Activated naive CD4-positive, alpha-beta T cell treated with anti-CD3 and anti-CD28 coated beads for 36 hours (primary cell): ENCODE measurements at places on chromosomes 12 and 14.
A peak's percentile ranks its signal among the peaks of the same experiment; 100 is the strongest.

GRCh38 chr14:92538412-92538985 is 24.9 kb downstream of the RIN3 start:
- DNase-seq, result no peak

GRCh38 chr14:24279301-24280186 is 8.1 kb upstream of the RABGGTA start:
- DNase-seq, result peak; percentile 90

GRCh38 chr14:90795744-90796143 is 20.5 kb downstream of the TTC7B start:
- DNase-seq, result no peak

DNA sequence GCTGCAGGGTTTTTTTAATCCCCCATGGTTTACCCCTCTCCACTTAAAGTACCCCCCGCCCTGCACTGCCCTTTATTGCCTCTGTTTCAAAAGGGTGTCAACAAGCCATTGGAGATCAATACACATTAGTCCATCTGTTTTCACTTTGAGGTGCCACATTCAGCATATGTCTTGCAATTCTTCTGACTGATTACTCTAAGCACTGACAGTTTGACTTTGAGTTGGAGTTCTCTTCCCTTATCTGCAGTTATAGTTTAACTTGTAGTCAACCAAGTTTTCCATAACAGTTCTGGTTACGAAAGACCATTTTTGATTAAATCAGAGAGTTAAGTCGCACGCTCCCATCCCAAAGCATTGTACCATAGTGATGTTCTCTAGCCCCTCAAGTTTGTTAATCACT is 260.8 kb upstream of the TBX3 start:
- DNase-seq, result no peak

GRCh38 chr12:14962797-14963196 is 1.4 kb upstream of the ARHGDIB start:
- DNase-seq, result no peak

- no peak for DNase-seq
These were observed 138.1 kb upstream of the C14orf180 start for GRCh38 chr14:104441275-104442106.

GRCh38 chr12:6532927-6533652 is 1.2 kb upstream of the GAPDH start:
- DNase-seq, result peak; percentile 53

DNA sequence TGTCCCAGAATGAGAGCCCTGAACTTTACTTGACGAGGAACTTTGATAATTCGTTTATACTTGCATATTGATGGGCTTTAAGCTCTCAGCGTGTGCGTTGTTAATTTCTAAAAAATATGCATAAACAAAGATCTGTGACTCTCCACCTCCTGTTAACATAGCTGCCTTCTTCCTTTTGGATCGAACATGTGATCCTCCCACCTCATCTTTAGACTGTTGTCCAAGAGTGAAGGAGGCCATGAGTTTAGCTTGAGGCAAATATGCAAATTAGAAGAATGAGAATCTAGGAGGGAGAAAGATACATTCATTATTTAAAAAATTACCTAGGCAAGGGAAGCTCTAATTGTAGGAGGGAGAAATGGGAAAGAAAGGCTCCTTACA is 617 bp downstream of the TTC8 start:
- no peak for DNase-seq

- no peak for DNase-seq
These were observed 97.0 kb downstream of the SCARB1 start for GRCh38 chr12:124766727-124767065.

- no peak for DNase-seq
These were observed 42.3 kb downstream of the BRAP start for GRCh38 chr12:111643427-111643826.

GRCh38 chr14:73468828-73469375 is 10.6 kb upstream of the NUMB start:
- DNase-seq, result no peak

DNA sequence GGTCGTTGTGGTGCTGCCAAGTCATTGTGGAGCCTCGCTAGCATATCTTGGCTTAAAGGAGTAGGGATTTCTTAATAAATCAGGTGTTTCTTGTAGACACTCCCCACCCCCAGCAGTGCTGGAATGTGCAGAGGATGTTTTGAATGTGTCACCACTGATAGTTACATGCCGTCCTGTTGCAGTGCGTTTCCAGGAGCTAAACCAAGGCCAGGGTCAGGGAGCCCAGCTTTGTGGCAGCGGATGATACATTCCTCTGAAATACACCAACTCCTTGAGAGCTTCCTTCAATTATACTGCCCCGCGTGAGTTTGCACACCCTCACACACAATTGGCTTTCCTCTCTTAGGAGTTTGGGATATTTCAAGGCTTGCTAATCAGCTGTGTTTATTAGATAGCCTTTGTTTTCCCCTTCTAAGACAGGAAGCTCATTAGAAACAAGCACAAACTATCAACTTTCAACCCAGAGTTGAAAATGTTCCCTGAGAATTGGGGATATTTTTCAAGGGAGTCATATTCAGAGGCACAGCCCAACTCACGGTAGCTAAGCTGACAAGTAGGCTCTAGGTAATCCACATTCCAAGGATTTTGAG is 154.9 kb downstream of the C12orf75 start:
- DNase-seq, result no peak

DNA sequence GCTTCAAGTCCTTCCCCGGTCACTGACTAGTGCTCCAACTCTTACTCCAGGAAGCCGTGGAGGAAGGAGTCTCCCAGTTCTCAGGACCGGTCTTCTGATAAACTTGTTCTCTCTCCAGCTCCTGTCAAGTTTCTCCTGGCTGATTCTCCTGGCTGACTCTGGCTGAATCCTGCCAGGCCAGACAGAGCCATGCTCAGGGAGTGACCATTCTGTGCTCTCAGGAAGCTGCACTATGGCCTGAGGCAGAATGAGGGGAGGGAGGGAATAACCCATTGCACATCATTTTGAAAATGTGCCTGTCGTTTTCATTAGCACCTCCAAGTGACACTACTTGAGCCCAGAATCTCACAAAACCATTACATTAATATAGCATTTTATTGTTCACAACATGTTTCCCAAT is 80.8 kb downstream of the IFNG start:
- DNase-seq, result no peak

DNA sequence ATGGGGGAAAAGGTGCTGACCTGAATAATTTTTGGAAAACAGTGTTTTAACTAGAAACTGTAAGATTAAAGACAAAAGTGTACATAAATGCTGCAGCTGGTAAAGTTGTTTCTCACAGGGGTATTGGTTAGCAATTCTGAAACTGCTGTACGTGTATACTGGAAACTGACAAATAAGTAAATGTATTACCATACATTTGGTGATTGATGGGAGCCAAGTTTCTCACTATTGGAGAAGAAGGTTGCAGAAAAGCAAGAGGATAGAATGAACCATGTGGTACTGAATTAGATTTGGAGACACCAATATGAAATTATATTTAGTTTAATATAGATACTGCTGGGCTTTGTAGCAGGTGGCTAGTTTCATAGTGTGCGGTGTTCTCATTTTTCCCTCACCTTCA is 19.6 kb upstream of the FBXO33 start:
- no peak for DNase-seq

- DNase-seq, result no peak
These were observed 18.8 kb upstream of the MAGOHB start for GRCh38 chr12:10632226-10632625.

- DNase-seq, result no peak
These were observed 74.1 kb downstream of the CACNA1C start for GRCh38 chr12:2126676-2127406.

GRCh38 chr14:98185036-98185435 is 1087.0 kb downstream of the BCL11B start:
- no peak for DNase-seq

DNA sequence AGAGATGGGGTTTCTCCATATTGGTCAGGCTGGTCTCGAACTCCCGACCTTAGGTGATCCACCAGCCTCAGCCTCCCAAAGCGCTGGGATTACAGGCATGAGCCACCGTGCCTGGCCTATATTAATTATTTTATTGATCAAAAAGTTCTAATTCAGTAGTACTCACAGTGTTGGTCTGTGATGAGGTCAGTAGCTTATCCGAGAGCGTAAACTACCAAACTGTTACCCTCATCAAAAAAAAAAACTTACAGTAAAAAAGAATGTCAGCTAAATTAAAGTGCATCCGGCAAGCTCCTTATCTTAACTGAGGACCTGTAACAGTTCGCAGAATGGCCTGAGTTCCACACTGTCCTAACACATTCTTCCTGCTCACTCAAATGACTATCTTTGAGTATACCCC is 228.2 kb downstream of the SOX5 start:
- no peak for DNase-seq

GRCh38 chr12:120467439-120467838 is 2.1 kb downstream of the SRSF9 start:
- DNase-seq, result no peak

DNA sequence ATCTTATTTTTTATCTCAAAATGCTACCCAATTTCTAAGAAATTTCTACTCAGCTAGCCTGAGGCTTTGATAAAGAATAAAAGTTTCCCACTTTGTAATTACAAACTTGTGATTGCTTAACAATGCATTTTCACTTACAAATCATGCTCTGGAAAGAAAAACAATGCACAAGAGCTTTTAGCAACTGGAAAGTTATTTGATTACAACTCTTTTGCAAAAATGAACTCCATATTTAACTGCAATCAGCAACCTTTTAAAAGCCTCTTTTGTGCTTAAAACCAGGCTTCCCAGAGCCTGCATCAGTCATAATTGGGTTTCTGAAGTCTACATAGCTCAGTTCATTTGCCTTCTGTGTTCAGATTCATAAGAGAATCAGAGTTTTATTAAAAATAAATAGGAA is 395.2 kb downstream of the PAWR start:
- DNase-seq, result no peak

DNA sequence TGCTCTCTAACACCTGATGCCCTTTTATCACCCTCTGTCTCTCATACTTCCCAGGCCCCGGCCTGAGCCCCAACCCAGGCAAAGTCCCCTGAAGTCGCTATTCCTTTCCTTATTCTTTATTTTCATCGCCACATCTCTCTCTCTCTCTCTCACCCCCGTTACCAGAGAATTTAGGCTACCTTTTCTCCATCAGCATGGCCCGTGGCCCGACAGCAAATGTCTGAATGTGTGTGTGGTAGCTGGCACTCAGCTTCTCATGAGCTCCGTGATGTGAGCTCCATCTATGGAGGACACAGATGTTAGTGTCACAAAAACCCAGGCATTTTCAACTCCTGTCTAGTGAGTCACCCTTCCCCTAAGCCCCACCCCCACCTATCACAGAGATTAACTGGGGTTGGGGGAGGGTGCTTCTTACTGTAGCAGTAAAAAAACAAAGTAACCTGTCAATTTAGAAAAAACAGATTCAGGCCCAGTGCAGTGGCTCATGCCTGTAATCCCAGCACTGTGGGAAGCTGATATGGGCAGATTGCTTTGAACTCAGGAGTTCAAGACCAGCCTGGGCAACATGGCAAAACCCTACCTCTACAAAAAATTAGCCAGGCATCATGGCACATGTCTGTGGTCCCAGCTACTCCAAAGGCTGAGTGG is 53.8 kb downstream of the VCPKMT start:
- peak; percentile 94 for DNase-seq

- no peak for DNase-seq
These were observed 532.2 kb upstream of the MIS18BP1 start for GRCh38 chr14:45785240-45785639.

GRCh38 chr14:80787876-80788275 is 153.7 kb downstream of the CEP128 start:
- no peak for DNase-seq
